M059J (cell line): ENCODE measurements at places on chromosomes 12 and 14. TPM values are rescaled to one million over a fixed set of nuclear protein-coding genes. Genes with fewer than 3 reads are reported as not detected.

MANSC1 gene
- 6.6 and 10.3 TPM in 2 replicates for total RNA-seq

GLT1D1 gene
- total RNA-seq: not detected in 2 replicates

GRCh38 chr14:23626946-23627345 is 9.2 kb upstream of the DHRS2 start:
- no peak for DNase-seq

- peak; percentile 55 for DNase-seq
These were observed 3.8 kb upstream of the NUMB start for GRCh38 chr14:73462048-73462715.

GRCh38 chr12:19203539-19204506 is 74.3 kb downstream of the PLEKHA5 start:
- DNase-seq: no peak
